ENCODE measurements at places on chromosomes 3 and 15.

DNA sequence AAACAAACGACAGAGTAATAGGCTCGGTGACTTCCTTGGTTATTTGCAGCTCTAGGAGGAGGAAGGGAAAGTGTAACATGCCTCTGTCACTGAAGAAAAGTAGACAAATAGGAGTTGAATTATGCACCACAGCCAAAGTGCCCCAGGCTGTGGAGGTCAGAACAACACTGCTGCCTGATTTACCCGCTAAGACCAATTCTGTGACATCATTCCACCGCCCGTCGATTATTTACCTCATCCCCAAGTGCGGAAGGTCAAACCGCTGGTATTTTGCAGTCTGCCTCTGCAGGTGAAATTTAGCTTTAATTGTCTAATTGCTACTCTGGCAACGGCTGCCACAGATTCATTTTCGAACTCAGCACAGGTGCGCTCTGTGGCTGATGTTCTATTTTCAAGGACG lies 106.3 kb upstream of the PRICKLE2 start:
- DNase-seq = no peak

GRCh38 chr3:136186846-136187245 lies 9.3 kb downstream of the MSL2 start:
- no peak for DNase-seq

DNA sequence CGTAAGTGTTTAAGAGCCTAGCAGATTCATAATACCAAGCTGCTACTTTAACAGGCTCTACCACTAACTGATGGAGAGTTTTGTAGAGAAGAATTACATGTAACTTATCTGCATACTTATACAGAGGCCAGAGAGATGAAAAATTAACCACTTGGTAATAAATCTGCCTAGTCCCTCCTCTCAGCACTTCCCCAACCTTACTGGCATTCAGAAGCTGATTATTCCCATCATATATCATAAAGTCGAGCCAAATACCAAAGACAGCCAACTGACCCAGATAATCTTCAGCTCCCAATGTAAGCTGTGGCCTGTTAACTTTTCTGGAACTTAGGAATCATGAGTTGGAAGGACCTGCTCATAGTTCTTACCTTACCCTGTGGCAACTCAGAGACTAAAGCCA lies 25.5 kb upstream of the CSPG5 start:
- no peak for DNase-seq

- no peak for DNase-seq
Measured at GRCh38 chr15:77457191-77457904, 36.7 kb downstream of the HMG20A start.

DNA sequence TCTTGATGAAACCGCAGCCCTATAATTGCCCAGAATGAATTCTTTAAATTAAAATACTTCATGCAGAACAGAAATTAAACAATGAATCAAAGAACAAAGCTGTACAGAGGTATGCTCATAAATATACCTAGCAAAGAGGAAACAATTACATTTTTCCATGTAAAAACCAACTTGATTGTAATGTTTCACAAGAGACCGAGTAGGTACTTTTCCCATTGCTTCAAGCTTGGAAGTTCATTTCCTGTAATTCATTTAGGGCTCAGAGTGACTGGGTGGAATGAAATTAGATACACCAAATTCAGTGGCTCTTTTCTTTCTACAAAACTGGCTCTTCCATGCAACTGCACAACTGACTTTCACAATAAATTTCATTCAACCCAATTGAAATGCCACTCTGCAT lies 51.4 kb downstream of the FHIT start:
- DNase-seq = no peak

- no peak for DNase-seq
Measured at GRCh38 chr3:62815981-62816380, 59.2 kb downstream of the CADPS start.

GRCh38 chr3:124044956-124045355 lies 53.0 kb upstream of the ROPN1 start:
- no peak for DNase-seq

GRCh38 chr3:100556673-100557310 lies 52.6 kb upstream of the ADGRG7 start:
- no peak for DNase-seq

DNA sequence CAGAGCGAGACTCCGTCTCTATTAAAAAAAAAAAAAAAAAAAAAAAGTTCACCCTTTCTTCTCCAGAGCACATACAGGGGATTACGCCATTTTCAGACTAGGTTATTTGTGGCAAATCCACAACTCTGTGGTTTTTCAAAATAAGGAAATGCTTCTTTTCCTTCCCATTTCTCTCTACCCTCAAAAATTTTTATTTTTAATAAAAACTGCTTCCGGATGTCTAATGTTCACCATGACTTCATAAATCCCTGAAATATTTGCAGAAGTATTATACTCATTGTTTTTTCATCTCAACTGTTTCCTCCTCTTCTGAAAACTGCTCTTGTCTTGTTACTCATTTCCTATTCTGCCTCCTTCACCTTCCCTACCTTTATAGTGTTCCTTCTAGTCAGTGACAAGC lies 45.0 kb upstream of the SLC12A8 start:
- DNase-seq = no peak

GRCh38 chr3:159804726-159805410 lies 183.8 kb upstream of the IL12A start:
- peak; percentile 14 for DNase-seq

DNA sequence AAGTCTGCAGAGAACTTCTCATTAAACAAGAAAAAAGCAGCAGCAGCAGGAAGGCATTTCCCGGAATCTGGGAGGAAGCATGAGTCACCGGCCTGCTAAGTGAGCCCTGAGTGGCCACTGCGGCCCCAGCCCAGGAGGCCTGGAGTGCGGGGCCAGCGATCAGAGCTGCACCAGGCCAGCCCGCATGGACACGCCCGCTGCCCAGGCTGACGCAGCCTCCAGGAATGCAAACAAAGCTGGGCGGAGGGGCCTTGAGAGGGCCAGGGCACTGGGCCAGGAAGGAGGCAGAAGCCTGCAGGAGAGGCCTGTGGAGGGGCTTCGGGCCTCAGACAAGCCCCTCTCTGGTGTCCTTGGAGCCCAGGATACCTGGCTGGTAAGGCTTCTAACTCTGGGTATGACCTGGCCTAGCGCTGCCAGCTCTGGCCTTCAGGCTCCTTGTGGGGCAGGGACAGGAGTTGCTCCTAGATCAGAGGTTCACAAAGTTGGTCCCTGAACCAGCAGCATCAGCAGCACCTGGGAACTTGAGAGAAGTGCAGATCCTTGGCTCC lies 101.2 kb downstream of the SMAD6 start:
- no peak for DNase-seq

- no peak for DNase-seq
Measured at GRCh38 chr3:99549957-99550603, 88.3 kb upstream of the COL8A1 start.

DNA sequence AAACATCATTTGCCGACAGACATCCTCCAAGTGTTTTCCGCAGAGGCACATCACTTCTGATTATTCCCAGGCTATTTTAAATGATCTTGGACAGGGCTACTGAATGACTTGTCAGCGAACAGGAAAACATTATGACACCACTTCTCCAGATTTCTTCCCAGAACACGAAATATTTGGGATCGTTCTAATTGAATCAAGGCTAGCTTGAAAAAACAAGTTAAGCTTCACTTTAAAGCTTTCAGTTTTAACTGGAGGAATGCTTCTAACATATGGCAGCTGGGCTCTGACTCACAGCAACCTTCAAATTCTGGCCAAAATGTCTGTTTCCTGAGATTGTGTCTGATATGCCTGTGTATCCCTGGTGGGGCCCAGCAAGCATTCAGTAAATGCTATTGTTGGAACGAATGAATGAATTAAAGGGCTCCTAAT lies 127.0 kb upstream of the ICE2 start:
- no peak for DNase-seq

- no peak for DNase-seq
Measured at GRCh38 chr3:37660782-37661181, 200.9 kb upstream of the CTDSPL start.

GRCh38 chr15:84797212-84797611 lies 19.9 kb upstream of the ALPK3 start:
- no peak for DNase-seq

DNA sequence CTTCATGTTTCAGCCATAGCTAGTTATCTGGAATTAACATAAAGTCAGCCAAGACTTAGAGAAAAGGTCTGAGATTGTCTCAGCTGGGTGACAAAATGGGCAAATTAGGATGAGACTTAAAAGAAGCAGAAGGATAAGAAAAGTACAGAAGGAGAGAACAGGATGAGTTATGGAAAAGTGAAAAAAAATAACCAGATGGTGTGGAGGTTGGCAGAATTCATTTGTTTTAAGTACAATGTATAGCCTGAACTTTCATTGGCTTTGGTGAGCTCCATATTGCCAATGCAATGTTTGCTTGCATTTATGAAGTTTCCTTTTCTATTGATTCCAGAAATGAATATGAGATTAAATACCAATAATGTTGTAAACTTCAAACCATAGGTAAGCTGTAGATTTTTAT lies 447.2 kb upstream of the DPH6 start:
- DNase-seq = no peak

GRCh38 chr3:48406443-48407431 lies 23.1 kb downstream of the PLXNB1 start:
- no peak for DNase-seq

GRCh38 chr15:31606931-31607497 lies 280.4 kb downstream of the KLF13 start:
- DNase-seq = no peak

DNA sequence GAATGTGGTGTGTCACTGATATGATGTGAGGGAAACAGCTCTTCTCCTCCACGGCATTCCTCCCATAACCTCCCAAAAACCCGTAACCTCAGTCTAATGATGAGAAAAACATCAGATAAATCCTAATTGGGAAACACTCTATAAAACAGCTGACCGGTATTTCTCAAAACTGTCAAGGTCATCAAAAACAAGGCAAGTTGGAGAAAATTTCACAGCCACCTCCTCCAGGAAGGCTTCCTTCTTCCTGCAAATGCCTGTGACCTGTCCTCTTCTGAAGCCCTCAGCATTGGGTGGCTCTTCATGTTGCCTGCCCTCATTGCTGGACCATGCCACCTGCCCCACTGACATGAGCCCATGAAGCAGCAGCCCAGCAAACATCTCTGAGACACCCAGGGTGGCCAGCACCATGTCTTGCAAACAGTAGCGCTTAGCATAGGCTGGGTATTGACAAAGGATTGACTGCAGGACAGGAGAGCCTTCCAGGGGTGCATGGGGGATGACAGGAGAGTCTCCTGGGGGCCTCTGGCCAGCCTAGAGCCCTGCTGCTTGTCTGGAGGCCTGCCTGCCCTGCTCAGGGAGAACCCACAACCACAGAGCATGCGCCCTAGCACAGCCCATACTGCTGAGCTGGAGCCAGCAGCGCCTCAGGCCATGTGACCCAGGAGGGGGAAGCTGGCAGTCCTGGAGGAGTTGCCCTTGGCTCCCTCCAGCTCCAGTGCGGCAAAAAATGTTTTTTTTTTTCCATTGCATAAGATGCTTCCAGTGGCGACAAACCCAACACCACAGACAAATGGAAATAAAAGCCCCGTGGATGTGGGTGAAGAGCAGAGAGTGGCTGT lies 49.7 kb downstream of the XXYLT1 start:
- no peak for DNase-seq

DNA sequence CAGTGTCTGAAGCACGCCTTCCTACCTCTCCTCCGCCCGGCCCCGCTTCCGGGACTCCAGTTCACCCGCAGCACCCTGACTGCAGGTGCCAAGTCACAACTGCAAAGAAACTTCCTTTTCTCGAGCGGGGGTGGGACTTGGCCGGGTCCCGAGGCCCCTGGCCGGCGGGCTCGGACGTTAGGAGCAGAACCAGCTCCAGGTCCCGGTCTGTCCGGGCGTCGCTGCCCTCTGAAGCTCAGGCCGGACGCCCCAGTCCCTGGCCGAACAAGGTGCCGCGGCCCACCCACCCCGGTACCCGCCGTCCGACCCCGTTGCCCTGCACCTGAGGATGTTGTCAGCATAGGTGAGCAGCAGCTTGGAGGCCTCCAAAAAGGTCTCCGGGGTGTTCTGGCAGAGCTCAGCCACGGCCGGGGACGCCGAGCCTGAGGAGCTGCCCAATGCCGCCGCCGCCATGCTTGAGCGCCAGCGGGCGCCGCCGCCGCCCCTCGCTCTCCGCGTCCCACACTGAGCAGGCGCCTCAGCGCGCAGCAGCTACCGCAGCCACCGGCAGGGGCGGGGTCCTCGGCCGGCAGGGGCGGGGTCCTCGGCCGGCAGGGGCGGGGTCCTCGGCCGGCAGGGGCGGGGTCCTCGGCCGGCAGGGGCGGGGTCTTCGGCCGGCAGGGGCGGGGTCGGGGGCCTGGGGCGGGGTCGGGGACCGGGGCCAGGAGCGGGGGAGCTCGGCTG lies at the start of gene NGLY1:
TSS of gene NGLY1 (minus strand) at position 506 of the 723 bp plus-strand sequence. CDS start at position 453, 53 bp downstream.
- DNase-seq = peak; percentile 81

GRCh38 chr15:63037976-63038720 lies 4.4 kb upstream of the TPM1 start:
- DNase-seq = no peak

- no peak for DNase-seq
Measured at GRCh38 chr3:5489536-5489935, 302.0 kb downstream of the EDEM1 start.

DNA sequence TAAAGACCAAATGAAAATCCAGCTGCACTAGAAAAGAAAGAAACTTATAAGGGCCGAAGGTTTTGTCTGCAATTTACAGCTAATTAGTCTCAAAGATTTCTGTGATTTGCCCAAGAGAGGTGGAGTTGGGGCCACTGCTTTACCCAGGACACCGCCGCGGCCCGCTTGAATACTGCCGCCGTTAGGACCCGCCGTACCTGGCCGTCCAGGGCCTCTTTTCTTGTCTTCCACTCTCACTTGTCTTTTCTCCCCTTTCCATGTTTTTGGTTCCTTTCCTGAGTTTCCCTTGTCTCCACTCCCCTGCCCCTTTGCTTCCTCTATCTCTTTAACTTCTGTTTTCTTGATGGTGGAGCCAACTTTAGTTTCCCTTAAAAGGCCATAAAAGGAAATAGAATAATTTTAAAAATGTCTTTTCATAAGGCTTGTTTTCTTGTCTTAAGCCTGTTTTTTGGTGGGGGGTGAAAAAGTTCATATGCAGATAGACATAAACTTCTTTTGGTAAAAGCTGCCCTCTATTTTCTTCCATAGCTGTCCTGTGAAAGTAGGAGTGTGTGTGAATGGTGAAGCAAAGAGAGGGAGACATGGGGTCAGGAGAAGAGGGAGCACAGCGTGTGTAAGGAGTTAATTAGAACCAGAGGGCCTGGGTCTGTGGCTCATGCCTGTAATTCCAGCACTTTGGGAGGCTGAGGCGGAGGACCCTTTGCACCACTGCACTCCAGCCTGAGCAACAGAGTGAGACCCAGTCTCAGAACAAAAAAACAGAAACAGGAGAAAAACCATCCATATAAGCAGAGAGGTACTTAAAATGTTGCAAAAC lies 16.0 kb upstream of the CCNL1 start:
- DNase-seq = no peak

GRCh38 chr3:189298469-189299375 lies 127.0 kb downstream of the TPRG1 start:
- no peak for DNase-seq

- no peak for DNase-seq
Measured at GRCh38 chr3:118973050-118973449, 61.6 kb downstream of the IGSF11 start.

- peak; percentile 37 for DNase-seq
Measured at GRCh38 chr3:53196575-53197407, 35.8 kb downstream of the PRKCD start.

Measured in CD4-positive, alpha-beta T cell treated with Interleukin-4 for 4 hours (primary cell).